ENCODE measurements at places on chromosomes 16 and 17.

DNA sequence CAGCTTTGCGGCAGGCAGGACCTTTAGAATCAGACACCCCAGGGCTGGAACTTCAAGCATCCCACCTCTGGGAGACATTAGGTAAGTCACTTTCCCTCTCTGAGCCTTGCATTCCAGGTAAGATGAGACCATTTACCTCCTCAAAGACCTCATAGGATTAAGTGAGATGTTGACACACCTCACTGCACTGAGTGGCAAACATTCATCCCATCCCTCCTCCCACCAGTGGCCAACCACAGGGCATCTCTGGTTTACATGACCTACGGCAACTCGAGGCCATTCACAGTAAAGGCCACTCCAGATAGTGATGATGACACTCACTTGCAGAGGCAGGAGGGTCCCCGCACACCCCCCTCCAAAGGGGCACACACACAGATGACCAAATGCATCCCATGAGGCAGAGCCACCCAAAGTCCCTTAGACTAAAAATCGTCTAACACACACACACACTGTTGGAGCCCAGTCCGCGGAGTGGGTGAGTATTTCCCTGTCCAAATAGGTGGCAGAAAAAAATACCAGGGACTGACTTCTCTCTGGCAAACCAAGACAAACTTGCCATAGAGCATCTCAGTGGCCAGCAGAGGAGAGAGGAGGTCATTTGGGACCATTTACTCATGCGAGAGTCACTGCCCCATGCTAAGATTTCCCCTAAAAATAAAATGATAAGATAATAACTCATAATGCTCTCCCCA lies 454.9 kb downstream of the SOX9 start:
- DNase-seq = no peak

DNA sequence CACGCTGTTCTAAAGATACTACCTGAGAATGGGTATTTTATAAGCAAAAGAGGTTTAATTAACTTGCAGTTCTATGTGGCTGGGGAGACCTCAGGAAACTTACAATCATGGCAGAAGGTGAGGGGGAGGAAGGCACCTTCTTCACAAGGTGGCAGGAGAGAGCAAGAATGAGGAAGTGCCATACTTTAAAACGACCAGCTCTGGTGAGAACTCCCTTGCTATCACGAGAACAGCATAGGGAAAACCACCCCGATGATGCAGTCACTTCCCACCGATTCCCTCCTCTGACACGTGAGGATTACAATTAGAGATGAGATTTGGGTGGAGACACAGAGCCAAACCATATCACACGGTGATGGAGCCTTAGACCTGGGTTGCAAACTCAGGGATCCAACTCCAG lies 317.5 kb upstream of the EEF2KMT start:
- no peak for DNase-seq

- no peak for DNase-seq
Observed at GRCh38 chr17:61856035-61856434, 7.3 kb downstream of the BRIP1 start.

GRCh38 chr17:36197387-36197703 lies 787 bp upstream of the CCL3L1 start:
- DNase-seq = no peak

GRCh38 chr17:41049110-41049509 lies 2.0 kb upstream of the KRTAP2-1 start:
- DNase-seq = peak; percentile 95

- DNase-seq = no peak
Observed at GRCh38 chr16:23668225-23668624, 10.5 kb upstream of the PLK1 start.

DNA sequence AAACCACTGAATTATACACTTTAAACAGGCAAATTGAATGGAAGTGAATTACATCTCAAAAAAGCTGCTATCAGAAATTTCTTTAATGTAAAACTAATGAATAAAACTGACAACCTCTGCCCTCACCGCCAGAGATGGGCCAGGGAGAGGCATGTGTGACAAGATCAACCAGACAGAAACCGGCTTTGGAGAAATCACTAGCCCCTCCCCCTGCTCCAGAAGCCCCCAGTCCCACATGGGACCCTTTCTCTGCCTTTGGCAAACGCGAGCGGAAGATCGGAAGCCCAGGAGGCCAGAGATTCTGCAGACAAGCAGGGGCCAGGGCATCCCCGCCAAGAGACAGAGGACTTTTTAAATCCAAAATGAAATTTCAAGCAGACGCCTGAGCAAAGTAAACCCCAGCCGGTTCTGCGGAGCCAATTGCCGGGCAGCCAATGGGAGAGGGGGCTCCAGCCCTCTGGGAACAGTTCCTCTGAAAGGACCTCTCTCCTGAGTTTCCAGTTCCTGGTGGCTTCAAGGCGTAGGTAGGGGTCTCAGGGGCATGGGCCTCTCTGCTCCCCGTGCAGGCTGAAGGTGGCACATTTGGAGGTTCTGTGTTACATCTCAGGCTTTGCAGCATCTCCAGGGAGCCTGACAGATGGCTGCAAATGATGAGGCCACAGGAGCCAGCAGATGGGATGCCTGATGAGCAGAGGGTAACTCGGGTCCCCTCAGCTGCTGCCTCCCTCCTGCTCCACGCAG lies 118.1 kb downstream of the GSG1L start:
- no peak for DNase-seq

- peak; percentile 56 for DNase-seq
Observed at GRCh38 chr16:117379-118365, 20.8 kb downstream of the NPRL3 start.

DNA sequence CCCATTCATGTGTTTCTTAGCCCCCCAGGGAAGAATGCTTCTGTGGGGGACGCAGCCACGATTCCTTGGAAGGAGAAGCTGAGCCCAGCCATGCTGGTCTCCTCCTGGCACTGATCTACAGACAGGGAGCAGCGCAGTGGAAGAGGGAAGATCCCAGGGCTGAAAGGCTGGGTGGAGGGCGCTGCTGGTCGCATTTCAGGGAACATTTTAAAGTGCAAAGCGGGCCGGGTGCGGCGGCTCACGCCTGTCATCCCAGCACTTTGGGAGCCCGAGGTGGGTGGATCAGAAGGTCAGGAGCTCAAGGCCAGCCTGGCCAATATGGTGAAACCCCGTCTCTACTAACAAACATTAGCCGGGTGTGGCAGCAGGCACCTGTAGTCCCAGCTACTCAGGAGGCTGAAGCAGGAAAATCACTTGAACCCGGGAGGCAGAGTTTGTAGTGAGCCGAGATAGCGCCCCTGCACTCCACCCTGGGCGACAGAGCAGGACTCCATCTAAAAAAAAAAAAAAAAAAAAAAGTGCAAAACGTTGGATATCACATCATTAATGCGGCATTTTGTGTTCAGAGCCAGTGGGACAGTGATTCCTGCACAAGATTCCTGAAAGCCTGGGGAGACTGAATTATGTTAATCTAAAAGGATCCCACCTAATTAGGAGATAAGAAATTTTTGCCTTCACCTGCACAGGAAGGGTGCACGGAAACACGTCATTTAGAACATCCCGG lies 558 bp upstream of the CHMP6 start:
- no peak for DNase-seq

GRCh38 chr17:48642059-48642842 lies 16.1 kb upstream of the HOXB9 start:
- DNase-seq = no peak

- DNase-seq = peak; percentile 44
Observed at GRCh38 chr17:69246726-69247375, 18.2 kb upstream of the ABCA10 start.

GRCh38 chr17:69388822-69389442 lies 25.6 kb upstream of the MAP2K6 start:
- no peak for DNase-seq

- DNase-seq = no peak
Observed at GRCh38 chr16:67429053-67429798, 1.7 kb upstream of the HSD11B2 start.

GRCh38 chr17:50909765-50910605 lies 43.8 kb upstream of the TOB1 start:
- no peak for DNase-seq

GRCh38 chr17:79989106-79989835 lies 46.4 kb downstream of the TBC1D16 start:
- no peak for DNase-seq

DNA sequence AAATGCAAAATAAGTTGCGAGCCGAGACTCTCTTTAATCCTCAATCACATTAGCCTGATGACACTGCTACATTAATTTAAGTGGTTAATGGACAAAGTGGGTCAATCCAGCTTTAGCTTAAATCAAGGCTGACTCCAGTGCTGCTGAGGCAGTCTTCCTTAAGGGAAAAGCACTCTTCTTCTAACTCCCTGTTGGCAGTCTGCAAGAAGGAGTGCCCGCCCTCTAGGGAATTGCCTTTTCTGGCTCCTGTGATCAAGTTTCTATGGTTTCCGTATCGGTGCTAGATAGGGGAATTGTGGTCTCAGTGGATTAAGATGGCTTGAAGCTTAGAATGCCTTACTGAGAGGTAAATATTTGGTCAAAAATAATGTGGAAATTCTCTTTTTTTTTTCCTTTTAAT lies 41.0 kb downstream of the HS3ST3B1 start:
- no peak for DNase-seq

GRCh38 chr16:58937661-58938060 lies 203.5 kb upstream of the GOT2 start:
- no peak for DNase-seq

- DNase-seq = peak; percentile 78
Observed at GRCh38 chr17:72539981-72540897, 419.4 kb downstream of the SOX9 start.

GRCh38 chr16:12682432-12683165 lies 121.1 kb downstream of the CPPED1 start:
- DNase-seq = no peak

GRCh38 chr16:62620275-62620674 lies 584.0 kb upstream of the CDH8 start:
- no peak for DNase-seq

DNA sequence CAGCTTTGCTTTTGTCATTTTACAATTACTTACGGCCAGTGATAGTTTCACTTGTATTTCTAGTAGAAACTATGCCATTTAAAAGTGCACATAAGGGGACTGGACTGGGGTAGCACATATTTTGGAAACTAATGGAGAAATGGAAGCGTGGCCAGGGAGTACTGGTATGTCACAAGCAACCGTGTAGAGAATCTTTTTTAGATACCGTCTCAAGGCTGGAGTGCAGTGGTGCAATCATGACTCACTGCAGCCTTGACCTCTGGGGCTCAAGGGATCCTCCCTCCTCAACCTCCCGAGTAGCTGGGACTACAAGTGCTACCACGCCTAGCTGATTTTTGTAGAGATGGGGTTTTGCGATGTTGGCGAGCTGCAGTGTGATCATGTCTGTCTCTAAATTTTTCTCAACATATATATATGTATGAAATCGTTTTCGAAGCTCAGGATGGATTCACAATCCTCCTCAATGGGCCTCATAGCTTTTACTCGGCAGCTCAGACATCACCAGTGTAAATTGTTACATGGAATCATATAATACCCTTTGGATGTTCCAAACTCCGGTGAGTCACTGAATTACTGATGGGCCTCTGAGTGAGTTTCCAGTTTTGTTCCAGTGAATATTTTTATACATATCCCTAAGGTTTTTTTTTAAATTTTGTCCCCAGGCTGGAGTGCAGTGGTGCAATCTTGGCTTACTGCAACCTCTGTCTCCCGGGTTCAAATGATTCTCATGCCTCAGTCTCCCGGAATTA lies 51.7 kb downstream of the ZNF778 start:
- DNase-seq = peak; percentile 61

GRCh38 chr16:77430787-77431585 lies 3.8 kb downstream of the ADAMTS18 start:
- no peak for DNase-seq

GRCh38 chr17:5595831-5596230 lies 11.5 kb upstream of the NLRP1 start:
- no peak for DNase-seq

DNA sequence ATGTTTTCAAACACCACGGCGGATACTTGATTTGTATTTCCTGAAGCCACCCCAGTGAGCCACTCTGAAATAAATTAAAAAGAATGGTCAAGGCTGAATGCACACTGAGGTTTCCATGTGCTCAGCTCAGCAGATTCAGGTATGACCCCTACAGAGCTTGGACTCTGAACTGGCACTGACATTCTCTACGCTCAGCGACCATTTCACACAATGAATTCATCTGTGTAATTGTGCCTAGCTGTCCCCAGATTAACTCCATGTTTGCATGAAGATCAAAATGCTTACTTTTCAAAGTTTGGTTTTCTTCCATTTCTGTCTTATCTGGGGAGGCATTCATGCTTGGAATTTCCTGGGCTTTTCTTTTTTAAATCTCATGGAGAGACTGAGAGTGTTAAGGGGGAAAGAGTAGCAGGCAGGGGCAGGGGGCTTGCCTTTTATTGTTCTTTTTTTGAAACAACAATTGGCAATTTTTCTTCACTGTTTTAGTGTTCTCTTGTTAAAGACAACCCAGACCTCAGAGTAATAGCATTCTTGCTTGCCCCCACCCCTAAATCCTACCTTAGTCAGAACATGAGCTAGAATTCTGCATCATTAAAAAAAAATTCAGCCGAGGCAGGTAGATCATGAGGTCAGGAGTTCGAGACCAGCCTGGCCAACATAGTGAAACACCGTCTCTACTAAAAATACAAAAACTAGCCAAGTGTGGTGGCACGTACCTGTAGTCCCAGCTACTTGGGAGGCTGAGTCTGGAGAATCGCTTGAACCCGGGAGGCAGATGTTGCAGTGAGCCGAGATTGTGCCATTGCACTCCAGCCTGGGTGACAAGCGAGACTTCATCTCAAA lies 85.5 kb upstream of the HNF1B start:
- DNase-seq = no peak

DNA sequence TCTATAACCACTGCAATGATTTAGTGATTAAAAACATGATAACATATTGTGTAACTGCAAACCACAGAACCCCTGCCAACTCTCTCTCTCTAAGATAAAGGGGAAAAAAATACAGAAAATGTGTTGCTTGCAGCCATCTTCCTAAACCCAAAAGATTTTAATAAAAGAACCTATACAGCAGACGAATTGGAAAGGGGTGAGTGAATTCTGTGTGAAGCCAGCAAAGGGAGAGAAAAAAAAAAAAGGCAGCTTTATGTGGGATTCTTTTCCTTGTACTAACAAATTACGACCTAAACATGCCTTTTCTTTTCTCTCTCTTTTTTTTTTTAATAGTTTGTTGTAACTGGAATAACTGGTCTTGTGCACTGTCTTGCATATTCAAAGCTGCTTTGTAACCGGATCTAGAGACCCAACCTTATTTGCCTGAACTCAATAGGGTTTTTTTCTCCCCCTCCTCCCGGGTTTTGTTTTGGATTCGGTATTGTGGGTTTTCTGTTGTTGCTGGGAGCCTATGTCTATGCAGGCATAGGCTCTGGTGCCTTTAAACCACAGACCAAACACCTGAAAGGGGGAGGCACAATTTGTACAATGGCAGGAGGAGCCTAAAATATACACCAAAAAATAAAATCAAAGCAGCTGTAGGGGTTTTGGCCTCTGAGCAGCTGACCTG lies 7.0 kb upstream of the ZFHX3 start:
- DNase-seq = peak; percentile 62

All from EL (cell line).